Stimulated activated CD4-positive, alpha-beta T cell treated with anti-CD3 and anti-CD28 coated beads, TNF-alpha, amount 100 ng/mL, for 1 hour (primary cell): ENCODE measurements at places on chromosomes 7 and 10.

- DNase-seq, result no peak
Observed at GRCh38 chr10:126909147-126909546, 3.9 kb downstream of the DOCK1 start.

DNA sequence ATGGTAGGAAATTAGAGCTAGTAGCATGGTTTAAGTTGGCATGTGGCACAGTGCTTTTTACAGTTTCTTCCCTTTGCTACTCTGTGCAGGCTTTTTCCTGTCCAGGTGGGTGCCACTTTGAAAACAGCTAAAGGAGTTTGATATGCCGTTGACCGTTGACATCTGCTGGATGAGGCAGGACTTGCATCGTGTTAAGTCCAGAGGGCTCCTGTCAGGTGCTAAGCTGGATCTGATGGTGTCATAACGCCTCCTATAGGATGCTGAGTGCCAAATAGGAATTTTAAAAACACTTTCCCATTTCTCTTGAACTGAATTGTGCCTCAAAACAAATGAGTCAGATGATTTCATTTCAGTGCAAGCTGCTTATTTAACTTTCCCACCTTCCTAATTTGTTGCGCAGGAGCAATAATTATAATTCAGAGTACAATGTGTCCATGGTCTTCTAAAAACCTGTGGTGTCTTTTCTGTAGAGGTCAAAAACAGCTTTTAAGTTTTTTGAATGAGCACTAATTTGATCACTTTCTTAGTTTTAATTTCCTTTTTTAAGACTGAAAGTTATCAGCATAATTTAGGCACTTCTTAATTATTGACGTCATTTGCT is 178.3 kb downstream of the CDCA7L start:
- no peak for DNase-seq

DNA sequence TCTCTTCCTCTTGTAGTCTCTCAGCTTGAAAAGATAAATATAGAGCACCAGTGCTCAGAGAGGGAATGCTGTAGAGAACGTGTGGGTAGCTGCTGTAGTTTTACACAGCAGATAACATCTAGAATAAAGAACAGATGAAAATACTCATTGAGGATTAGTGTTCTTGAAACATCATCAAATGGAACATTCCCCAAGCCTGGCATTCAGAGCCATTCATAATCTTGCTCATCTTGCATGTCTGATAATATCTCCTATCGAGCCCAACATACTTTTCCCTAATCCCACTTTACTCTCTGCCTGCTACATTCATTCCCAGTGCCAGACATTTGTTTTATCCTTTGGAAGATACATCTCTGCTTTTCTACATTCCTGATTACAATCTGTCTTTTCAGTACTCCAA is 35.2 kb downstream of the MCU start:
- no peak for DNase-seq

DNA sequence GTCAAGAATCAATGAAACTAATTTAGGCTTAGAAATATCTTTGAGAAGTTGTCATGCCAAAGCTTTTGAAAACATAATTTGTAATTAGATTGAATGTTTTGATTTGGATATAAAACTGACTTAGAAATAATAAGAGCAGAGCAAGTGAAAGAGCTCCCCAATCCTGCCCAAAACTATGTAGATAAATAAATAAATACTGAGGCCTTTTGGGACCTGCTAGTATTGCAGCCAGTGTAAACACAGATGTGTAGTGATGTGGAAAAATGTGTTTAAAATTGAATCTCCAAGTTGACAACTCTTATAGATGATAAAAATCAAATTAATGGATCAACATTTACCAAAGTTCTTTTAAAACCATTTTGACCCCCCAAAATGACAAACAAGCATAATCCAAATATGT is 896.1 kb downstream of the CNTNAP2 start:
- DNase-seq, result no peak

DNA sequence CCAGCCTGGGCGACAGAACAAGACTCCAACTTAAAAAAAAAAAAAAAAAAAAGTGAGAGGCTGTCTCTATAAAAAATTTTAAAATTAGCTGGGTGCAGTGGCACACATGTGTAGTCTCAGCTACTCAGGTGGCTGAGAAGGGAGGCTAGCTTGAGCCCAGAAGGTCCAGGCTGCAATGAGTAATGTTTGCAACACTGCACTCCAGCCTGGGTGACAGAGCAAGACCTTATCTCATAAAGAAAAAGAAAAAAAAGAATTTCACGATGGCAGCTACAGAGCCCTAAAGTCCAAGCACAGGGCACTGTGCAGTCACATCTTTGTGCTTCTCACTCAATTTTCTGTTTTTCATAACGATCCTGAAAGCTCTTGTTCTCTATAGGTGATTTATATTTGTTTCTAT is 209.5 kb upstream of the KCTD7 start:
- no peak for DNase-seq

DNA sequence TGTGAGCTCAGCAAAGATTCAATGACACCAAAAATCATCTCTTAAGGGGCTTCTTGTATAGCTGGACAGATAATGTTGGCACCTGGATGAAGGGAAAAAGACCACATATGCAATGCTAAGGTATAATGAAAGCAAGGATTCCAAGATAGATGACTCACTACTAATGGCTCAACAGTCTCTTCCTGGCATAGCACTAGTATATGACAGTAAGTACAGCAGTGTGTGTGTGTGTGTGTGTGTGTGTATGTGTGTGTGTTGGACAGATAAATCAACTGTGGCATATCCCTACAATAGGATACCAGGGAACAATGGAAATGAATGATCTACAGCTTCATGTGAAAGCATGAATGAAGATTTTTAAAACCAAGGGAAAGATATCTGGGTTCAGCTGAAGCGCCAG is 257.1 kb downstream of the SFMBT2 start:
- no peak for DNase-seq

- no peak for DNase-seq
Observed at GRCh38 chr10:114453576-114453975, 49.3 kb upstream of the AFAP1L2 start.

DNA sequence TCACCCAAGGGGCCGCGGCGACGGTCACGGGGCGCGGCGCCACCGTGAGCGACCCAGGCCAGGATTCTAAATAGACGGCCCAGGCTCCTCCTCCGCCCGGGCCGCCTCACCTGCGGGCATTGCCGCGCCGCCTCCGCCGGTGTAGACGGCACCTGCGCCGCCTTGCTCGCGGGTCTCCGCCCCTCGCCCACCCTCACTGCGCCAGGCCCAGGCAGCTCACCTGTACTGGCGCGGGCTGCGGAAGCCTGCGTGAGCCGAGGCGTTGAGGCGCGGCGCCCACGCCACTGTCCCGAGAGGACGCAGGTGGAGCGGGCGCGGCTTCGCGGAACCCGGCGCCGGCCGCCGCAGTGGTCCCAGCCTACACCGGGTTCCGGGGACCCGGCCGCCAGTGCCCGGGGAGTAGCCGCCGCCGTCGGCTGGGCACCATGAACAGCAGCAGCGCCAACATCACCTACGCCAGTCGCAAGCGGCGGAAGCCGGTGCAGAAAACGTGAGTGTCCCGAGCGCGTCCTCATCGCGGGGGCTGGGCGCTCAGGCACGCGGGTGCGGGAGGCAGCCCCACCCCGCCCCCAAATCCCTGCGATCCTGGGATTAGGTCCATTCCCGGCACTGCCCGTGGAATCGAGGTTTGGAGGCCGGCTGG is 509 bp downstream of the AHR start:
- DNase-seq, result peak; percentile 39

- no peak for DNase-seq
Observed at GRCh38 chr7:17668122-17668521, 272.2 kb downstream of the SNX13 start.

- no peak for DNase-seq
Observed at GRCh38 chr7:23346316-23346715, 47.2 kb downstream of the MALSU1 start.

DNA sequence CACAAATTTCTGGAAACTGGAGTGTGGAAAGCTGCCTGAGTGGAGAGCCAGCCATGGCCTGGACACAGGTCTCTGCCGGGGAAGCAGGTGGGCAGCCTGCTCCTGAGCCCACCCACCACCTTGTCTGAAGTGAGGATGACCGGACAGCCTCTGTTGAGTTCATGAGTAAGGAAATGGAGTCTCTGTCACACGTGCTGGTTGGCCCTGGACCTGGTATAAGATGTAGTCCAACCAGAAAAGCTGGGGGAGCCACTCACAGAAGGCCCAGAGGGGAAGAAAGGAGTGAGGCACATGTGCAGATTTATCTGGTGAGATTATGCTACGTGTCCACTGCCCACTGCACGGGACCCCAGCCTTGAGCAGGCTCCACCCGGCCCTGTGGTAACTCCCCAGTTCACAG is 383.5 kb downstream of the GRID1 start:
- DNase-seq, result no peak

DNA sequence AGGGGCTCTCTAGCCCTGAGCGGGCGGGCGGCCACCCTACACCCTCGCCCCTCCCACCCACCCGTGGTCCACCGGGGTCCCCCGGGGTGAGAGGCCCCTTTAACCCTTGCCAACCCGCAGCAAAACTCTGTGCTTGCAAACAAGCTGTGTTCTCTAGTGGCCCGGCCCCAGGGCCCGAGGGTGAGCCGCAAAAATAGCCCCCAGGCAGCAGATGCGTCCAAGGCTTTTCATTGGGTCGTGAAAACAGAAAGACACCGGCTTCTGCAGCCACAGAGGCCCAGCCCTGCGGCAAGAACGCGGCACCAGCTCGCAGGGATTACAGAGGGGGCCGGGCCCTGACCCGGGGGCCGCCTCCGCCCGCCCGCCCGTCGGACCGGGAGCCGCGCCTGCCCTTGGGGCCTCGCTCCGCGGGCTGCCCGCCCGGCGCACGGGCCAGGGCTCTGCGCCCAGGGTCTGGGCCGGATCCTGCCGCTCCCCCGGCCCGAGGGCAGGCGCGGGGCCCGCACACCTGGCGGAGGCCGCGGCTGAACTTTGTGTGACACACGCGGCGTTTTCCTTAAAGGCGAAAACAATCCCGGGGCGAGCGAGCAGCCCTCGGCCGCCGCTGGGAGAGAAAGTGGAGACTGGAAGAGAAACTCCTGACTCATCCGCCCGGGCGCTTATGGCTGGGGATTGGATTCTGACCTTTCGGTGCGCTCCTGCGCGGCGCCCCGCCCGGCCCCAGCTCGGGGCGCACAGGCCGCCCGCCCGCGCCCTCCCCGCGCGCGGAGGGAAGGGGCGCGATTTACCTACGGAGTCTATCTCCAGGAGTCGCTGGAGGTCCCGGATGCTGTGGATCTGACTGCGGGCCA is 2.8 kb downstream of the PDGFA start:
- no peak for DNase-seq

DNA sequence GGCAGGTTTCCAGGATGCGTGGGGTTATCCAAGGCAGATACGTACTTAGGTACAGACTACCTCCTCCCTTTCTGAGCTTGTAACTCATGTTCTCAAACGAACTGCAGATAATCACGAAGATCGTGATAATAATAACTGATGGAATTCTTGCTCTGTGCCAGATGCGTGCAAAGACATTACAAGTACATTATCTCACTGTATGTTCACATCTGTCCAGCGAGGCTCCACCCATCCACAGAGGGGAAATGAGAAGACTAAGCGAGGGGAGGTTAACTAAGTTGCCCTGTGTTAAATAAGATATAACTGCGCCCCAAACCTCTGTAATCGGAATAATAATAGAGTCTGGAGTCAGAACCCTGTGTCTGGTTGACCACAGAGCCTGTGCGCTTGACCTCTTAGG is 1.9 kb downstream of the GALNT17 start:
- DNase-seq, result no peak

DNA sequence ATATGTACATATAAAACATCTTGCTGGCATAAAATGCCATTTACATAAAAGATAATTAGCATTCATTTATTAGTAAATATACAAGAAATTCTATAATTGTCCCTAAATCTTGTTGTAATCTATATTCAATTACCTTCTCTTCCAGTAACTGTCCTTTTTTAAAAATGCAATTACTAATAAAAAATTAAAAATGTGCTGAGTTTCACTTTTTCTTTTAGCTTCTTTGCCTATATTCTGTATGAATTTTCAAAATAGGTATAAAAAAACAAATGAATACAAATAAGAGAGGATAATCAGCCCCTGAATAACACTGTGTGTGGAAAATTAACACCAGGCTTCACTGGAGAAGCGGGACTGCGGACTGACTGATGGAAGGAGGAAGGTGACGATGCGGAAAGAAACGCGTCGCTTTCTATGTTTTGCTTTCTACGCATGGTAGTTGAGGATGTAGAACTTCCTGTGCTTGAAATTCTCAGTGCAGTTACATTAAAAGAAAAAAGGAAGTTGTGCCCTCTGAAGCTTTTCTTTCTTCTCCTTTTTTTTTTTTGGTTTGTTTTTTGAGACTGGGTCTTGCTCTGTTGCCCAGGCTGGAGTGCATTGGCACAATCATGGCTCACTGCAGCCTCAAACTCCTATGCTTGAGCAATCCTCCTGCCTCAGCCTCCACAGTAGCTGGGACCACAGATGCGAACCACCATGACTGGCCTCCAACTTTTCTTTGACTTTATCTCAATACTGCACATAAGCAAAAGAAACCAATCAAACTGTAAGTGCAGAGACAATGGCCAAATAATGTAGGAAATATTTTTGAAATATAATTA is 7.4 kb upstream of the ZMYND11 start:
- DNase-seq, result no peak

DNA sequence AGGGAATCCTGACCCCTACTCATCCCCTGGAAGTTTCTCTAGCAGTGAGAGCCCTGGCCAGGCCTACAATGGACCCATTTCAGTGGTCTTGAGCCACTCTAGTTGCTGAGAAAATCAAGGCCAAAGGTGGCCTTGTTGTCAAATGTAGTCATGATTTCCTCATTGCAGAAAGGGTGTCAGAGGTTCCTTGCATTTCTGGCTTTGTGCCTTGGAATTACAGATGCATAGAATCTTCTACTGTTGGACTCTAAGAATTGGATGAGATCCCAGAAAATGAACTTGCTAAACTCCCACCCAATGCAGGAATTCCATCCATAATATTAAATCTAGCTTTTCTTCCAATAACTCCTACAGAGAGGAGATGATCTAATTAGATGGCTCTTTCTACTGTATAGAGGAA is 12.2 kb downstream of the CPA2 start:
- no peak for DNase-seq

- no peak for DNase-seq
Observed at GRCh38 chr10:5014936-5015335, 11.3 kb upstream of the AKR1C2 start.

- DNase-seq, result no peak
Observed at GRCh38 chr10:1536341-1536740, 201.0 kb downstream of the ADARB2 start.

- DNase-seq, result no peak
Observed at GRCh38 chr7:83930262-83930661, 264.3 kb downstream of the SEMA3A start.
